ENCODE measurements at places on chromosomes 4 and X.

- no peak for DNase-seq
Measured at GRCh38 chr4:81049907-81050306, 19.4 kb downstream of the BMP3 start.

GRCh38 chr4:69707807-69708206 lies 52.6 kb downstream of the SULT1B1 start:
- no peak for DNase-seq

GRCh38 chrX:97685753-97686152 lies 802.0 kb downstream of the RPA4 start:
- DNase-seq = no peak

DNA sequence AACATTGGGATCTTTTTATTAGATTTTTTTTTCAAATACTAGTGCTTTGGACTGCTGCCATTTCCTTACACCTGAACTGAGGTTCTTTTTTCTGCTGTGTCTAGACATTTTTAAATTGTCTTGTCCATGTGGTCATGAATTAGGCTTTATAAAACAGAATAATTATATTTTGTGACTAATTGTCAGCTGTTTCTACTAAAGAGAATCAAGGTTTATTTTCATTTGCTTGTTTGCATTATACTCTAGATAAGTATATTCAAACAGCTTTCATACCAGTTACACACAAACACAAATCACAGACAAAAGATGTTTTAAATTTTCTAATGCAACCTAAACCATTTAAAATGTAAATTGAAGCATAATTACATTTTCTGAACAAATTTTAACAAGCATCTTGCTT lies 194.7 kb downstream of the GALNTL6 start:
- DNase-seq = no peak

DNA sequence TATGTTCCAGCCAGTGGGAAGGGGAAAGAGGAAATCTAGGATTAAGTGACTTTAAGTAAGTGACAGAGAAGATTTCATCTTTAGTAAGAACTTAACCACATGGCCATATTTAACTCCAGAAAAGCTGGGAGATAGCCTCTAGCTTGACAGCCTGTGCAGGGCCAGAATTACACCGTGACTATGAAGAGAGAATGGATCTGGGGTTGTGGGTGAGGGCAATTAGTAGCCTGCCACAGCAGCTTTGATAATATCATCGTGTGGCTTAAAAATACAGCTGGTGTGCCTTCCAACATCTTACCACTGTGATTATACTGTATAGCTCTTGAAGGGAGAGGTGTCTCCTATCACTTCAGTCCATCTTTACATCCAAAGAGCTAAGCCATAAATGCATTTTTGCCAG lies 57.6 kb upstream of the TBC1D9 start:
- DNase-seq = no peak

GRCh38 chr4:31341601-31342359 lies 621.6 kb downstream of the PCDH7 start:
- DNase-seq = no peak

GRCh38 chr4:25320773-25321172 lies 8.2 kb downstream of the ZCCHC4 start:
- DNase-seq = no peak

DNA sequence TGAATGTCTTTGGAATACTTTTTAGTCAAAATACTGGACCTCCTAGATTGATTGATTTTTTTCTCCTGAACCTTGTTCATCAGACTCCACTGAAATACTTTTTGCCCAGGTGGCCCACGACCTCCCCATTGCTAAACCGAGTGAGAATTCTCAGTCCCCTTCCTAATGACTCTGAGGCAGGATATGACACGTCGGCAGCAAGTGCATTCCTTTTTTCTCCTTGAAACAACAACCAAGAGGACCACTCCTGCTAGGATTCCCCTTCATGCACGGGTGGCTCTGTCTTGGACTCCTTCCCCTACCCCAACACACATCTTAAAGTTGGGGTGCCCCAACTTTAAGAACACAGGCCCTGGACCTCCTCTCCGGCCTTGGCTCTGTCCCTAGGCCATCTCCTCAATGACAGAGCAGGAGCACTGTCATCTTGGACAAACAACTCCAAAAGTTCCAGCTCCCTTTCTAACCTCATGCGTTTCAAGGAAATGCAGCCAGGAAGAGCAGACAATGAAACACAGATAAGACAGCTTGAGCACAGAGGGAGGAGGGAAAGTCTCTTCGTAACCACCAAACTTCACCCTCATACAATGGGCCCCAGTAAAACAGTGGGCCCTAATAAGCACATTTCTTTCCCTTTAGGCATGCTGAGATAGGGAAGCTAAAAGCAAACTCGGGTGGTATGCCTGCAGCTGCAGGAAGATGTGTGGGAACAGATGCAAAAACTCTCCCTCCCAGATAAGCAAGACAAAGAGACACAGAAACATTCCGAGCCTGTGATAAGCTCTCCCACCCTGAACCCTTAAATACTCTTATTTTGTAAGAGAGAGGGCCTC lies 33.9 kb downstream of the ZBTB49 start:
- DNase-seq = no peak

DNA sequence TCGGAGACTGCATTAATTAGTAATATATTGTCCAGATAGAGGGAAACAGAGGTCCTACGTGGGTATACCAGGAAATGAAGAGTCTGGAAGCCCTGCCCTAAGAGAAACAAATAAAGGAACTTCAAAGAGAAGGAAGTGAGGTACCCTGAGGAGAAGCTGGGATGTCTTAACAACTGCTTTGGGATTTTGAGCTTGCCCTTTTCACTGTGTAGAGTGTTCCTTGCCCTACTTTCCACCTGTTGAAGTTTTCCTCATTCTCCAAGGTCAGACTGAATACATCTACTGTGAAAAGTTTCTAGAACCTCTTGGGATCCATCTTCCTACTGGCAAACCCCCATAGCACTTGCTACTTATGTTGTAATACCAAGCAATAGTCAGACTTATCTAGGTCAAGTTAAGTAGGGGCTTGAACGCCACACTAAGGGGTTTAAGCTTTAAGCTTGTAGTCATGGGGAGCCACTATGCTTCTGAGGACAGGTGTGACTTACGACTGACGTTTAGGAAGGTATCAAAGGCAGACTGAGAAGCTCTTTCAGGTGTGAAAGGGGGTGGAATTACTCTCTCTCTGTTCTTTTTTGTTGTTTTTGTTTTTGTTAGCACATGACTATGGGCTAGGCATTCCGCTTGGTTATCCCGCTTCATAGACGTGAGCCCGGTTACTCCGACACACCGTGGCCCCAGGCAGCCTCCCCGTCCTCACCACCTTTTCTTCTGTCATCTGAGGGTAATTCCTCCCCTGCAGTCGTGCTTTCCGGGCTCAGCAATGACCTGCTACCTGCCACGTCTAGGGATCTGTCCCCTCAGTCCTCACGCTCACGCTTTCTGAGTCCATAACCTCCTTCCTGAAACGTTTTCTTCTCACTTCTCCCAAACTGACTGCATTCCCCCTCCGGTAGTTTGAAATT lies 959 bp upstream of the REST start:
- DNase-seq = no peak

DNA sequence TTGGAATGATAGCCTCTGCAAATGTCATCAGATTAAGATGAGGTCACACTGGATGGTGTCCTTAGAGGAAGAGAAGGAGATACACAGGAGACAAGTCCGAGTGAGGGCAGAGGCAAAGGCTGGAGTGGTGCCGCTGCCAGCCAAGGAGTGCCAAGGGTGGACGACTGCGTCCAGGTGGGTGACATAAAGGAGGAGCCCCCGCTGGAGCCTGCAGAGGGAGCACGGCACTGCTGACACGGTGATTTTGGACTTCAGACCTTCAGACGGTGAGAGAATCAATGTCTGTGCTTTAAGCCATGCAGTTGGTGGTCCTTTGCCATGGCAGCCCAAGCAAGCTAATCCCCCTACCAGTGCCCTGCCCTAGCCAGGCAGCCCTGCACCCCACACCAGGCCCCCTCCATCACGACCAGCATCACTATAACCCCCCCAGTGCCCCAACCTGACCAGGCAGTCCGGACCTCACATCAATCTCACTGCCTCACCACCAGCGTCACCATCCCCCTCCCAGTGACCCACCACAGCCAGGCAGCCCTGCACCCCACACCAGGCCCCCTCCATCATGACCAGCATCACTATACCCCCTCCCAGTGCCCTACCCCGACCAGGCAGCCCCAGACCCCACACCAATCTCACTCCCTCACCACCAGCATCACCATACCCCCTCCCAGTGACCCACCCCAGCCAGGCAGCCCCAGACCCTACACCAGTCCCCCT lies 130.0 kb downstream of the HMX1 start:
- DNase-seq = no peak

- no peak for DNase-seq
Measured at GRCh38 chr4:150382028-150382427, 199.9 kb upstream of the MAB21L2 start.

DNA sequence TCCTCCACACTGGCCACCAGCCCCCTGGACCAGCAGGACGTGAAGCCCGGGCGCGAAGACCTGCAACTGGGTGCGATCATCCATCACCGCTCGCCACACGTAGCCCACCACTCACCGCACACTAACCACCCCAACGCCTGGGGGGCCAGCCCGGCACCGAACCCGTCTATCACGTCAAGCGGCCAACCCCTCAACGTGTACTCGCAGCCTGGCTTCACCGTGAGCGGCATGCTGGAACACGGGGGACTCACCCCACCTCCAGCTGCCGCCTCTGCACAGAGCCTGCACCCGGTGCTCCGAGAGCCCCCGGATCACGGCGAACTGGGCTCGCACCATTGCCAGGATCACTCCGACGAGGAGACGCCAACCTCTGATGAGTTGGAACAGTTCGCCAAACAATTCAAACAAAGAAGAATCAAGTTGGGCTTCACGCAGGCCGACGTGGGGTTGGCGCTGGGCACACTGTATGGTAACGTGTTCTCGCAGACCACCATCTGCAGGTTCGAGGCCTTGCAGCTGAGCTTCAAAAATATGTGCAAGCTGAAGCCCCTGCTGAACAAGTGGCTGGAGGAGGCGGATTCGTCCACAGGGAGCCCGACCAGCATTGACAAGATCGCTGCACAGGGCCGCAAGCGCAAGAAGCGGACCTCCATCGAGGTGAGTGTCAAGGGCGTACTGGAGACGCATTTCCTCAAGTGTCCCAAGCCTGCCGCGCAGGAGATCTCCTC lies 600 bp downstream of the POU3F4 start:
- no peak for DNase-seq

DNA sequence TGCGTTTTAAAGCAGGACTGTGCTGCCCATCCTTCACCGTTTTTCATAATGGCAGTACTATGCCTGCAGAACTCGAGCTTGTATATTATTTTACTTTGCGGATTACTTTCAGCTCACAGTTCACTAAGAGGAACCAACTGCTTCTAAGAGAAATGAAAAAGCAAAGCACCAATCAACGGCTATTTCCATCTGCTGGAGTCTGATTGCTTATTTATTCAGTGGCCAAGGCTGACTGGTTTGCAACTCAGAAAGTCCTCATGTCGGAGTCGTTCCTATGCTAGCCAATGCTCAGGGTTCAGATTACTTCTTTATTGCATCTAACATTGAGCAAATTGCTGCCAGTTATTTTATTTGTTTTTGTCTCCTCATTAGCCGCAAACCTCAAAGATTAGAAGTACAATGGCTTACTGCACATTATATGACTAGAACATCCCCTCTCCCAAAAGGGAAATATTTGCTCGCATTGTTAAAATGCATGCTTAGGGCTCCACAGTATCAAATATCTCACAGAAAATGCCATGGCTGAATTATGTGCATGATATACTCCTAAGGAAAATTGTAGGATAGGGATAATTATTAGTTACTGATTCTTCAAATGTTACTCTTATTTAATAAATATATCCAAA lies 1628.2 kb upstream of the ADGRL3 start:
- DNase-seq = no peak

- DNase-seq = no peak
Measured at GRCh38 chr4:149056615-149057014, 614.4 kb upstream of the NR3C2 start.

GRCh38 chrX:1477229-1477628 lies 24.5 kb upstream of the ASMTL start:
- DNase-seq = no peak

GRCh38 chr4:164937576-164938270 lies 39.7 kb downstream of the TRIM61 start:
- DNase-seq = no peak

DNA sequence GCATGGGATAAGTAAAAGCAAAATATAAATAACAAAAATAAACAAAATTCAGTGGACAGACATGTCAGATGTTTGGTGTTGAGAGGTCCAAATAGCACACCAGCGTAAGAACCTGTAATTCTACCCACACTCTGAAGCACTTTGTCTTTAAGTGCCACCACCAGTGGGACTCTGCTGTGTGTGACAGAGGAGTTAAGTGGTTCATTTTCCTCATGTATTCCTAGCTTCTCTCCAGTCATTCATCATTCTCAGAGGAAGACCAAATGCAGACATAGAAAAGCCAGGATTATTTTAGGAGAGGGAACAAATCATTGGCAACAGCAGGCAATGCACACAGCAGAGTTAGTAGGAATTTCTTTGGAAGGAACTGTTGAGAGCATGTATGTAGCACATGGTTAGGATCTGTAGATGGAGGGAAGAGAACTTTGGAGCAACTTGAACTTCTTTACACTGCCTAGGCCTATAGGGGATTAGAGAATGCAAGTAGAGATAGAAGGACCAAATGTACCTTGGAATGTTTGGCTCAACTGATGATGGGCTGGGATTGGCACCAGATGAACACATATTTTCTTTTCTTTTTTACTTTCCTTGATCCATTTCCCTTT lies 43.0 kb upstream of the ARHGAP24 start:
- no peak for DNase-seq

- DNase-seq = no peak
Measured at GRCh38 chr4:81468678-81469077, 3.0 kb downstream of the RASGEF1B start.

- no peak for DNase-seq
Measured at GRCh38 chrX:97692575-97692974, 808.9 kb downstream of the RPA4 start.

- no peak for DNase-seq
Measured at GRCh38 chrX:30504309-30504708, 73.3 kb downstream of the TASL start.

DNA sequence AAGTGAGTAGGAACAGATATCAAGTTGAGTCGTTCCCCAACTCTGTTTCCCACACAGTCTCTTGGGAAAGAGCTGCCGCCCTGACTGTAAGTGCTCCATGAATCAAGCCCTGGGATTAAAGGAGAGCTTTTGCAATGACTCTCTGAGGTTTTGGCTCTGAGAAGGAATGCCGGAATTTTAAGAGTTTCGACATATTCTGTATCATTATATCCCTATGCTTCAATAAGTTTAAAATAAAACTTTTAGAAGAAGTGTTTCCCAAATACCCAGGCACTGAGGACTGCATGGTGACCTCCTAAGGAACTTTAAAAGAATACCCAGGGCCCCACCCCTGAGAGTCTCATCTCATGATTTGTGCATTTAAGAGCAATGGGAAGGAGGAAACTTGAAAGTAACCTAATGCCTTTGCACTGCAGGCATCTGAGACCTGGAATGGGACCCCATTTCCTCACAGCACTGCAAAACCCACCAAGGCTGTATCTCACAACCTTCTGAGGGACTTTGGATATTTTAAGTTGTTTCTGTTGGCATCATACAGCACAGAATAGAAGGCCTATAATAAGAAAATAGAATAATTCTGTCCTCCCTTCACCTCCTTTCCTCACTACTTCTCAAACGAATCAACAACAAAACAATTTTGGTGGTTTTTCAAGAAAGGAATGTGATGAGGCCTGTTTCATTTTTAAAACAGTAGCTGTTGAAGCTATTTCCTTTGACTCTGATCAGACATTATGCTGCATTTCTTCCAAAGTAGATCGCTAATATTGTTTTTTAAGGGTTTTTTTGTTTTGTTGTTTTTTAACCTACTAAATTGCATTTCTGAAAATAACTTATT lies 121.2 kb downstream of the GASK1B start:
- DNase-seq = no peak

- no peak for DNase-seq
Measured at GRCh38 chrX:153775293-153776119, 5.3 kb upstream of the SRPK3 start.

GRCh38 chr4:139266208-139266582 lies 13.8 kb downstream of the MGARP start:
- no peak for DNase-seq
